ENCODE measurements at places on chromosomes 7 and 10.

- no peak for DNase-seq
Measured at GRCh38 chr10:132250481-132251475, 57.0 kb downstream of the STK32C start.

DNA sequence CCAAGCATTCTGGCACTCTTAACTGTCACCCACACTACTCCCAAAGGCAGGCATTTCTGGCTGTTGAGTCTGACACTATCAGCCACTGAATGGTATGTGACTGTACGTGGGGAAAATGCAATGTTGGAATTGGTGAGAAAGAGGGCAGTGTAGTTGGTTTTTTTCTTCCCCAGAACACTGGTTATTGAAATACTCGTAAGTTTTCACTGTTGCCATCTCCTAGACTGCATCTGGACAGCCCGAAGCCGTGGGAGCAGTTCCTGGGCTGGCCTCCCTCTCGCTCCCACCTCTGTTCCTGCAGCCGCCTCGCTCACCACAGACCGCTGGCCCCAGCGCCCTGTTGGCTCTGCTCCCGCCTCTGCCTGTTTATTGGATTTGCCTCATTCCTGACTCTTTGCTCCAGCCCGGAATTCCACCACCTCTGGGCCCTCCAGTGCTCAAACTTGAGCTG, 5.7 kb downstream of the PLCE1 start:
- no peak for DNase-seq

GRCh38 chr10:102599565-102600327, 44.5 kb upstream of the TRIM8 start:
- no peak for DNase-seq

DNA sequence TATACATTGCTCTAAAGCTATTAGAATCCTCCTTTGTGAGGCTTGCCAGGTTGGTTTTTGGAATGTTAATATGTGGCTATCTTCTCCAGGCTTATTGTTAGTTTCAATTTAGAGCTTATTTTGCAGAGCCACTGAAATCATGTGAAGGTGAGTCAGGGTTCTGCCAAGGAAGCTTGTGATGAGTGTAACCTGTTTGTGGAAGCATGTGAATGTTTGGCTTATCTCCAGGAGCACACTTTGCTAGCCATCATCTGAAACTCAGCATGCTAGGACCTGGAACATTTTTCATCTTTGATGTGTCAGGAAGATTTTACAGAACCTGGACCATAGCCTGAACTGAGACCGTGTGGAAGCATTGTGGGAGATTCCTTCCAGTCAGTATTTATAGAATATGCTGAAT, 197.3 kb downstream of the PPP1R9A start:
- DNase-seq: no peak

DNA sequence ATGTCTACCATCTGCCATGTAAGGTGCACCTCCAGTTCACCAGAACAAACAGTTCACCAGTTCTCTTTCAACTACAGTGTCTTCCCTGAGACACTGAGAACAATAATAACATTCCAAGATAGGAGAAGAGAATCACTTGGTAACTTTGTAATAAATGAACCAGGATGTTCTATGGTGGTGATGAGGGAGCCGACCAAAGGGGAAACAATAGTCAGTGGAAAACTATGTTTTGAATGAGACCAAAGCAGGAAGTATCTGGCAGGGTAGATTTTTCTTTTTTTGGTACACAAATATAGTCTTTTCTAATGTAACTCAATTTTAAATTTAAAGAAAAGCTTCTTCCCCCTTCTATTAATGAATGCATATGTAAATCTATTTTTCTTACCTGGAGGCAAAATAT, 20.0 kb downstream of the HYAL4 start:
- no peak for DNase-seq

- DNase-seq: no peak
Measured at GRCh38 chr7:90303241-90303640, 17.9 kb downstream of the FAM237B start.

- DNase-seq: no peak
Measured at GRCh38 chr10:110425684-110426293, 71.9 kb upstream of the DUSP5 start.

DNA sequence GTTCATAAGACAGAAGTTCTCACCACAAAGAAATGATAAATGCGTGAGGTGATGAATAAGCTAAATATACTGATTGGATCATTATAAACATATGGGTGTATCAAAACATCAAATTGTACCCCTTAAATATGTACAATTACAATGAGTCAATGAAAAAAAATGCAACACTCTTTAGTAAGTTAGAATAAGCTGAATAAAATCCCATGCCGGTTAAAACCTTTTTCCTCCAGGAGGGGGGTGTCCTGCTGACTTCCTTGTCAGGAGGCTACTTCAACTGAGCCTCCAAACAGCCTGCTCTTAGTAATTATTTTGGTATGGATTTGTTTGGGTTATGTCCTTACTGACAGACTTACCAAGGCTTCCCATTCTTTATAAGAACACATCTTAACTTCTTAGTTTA, 649.1 kb downstream of the INHBA start:
- DNase-seq: no peak

- no peak for DNase-seq
Measured at GRCh38 chr10:34147641-34148304, 667.3 kb downstream of the PARD3 start.

- DNase-seq: no peak
Measured at GRCh38 chr7:51292596-51292995, 24.0 kb downstream of the COBL start.

GRCh38 chr7:1233333-1234048, 819 bp downstream of the UNCX start:
- no peak for DNase-seq

- DNase-seq: peak; percentile 10
Measured at GRCh38 chr10:44974628-44975430, 3.8 kb downstream of the DEPP1 start.

- no peak for DNase-seq
Measured at GRCh38 chr7:90337106-90337505, 9.4 kb upstream of the GTPBP10 start.

- DNase-seq: no peak
Measured at GRCh38 chr10:98917828-98918227, 317.8 kb downstream of the HPSE2 start.

GRCh38 chr10:96834120-96834519, 2.0 kb downstream of the LCOR start:
- DNase-seq: no peak

DNA sequence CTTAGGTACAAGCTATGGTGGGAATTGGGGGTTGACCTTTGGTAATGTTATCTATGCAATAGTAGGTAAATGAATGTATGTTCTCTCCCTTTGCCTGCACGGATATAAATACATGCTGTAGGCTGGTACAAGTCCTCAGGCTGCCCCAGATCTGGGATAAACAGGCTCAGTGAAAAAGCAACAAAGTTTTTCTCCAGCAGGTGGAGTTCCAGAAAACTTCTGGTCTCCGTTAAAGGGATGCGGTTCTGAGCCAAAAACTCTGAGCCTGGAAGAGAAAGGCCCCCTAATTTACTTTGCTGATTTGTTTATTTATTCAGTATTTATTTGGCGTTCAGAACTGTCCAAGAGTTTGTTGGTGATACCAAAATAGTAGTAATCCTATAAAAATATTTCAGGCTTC, 204.7 kb downstream of the ADRA2A start:
- no peak for DNase-seq

- peak; percentile 90 for DNase-seq
Measured at GRCh38 chr7:7968544-7969305, at the start of gene GLCCI1. Gene GLCCI1, plus strand, starts transcription at chr7:7968796. Its CDS starts 555 bp downstream, at chr7:7969351.
